ENCODE measurements at places on chromosomes 11 and 22. TPM values are rescaled to one million over a fixed set of nuclear protein-coding genes. Genes with fewer than 3 reads are reported as not detected.
A peak's percentile ranks its signal among the peaks of the same experiment; 100 is the strongest.

The SYCE3 gene
- total RNA-seq = not detected

DNA sequence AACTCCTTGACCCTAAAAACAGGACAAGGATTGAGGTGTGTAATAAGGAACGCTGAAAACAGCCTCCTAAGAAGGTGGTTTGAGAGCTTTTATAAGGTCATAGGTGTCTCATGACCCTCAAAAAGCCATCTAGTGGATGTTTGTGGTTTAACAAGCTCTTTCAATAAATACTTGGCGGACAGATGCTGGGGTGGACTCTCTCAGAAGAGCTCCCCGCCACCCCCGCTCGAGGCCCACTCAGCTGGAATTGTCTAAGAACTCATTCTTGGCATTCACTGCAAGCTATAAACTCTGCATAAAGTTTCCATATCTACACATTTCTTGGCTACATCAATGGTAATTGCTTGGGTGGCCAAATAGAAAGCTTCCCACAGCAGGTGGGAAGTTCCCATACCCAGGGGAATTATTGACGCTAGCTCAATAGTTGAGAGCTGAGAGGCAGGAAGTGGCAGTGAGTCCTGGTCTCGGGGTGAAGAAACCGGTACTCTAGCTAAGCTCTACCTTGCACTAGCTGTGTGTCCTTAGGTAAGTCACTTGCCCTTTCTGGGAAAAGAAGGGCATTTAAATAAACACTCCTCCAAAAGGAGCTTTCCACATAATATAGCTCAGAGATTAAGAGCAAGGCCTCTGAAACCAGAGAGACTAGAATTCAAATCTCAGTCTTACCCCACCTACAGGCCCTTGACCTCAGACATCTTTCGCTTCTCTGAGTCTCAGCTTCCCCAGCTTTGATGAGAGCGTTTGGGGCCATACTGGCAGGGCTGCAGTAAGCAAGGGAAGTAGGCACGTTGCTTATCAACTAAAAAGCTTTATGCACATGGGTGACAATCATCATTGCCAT is 6.4 kb downstream of the MS4A15 start:
- no peak overlapping the region for H3K4me3 ChIP-seq
- DNase-seq = no peak
- no peak overlapping the region for H3K27ac ChIP-seq
- no peaks in the 10 kb centered on the region for H3K36me3 ChIP-seq
- H3K4me1 ChIP-seq = no peaks in the 10 kb centered on the region

DNA sequence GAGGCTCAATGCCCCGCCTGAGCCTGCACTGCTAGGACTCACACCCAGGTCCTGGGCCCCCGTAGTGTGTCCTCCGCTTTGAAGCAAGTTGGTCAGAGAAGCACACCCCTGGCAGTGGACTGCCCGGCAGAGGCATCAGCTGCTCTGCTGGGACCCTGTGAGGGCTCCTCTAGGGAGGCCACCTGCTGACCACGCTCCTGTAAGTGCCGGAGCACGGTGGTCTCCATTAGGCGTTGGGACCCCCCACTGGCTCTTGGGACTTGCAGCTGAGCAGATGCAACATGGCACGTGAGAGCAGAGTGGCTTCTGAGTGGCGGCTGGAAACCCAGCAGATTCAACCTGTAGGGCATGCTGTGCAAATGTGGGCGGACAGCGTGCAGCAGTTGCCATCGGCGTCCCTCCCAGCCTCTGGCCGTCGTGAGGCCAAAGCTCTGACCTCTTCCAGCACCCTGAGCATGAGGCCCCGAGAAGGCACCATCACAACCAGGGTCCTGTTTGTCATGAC is 16.9 kb downstream of the MRGPRG start:
- no peaks in the 10 kb centered on the region for H3K36me3 ChIP-seq
- H3K27ac ChIP-seq = no peak overlapping the region

DNA sequence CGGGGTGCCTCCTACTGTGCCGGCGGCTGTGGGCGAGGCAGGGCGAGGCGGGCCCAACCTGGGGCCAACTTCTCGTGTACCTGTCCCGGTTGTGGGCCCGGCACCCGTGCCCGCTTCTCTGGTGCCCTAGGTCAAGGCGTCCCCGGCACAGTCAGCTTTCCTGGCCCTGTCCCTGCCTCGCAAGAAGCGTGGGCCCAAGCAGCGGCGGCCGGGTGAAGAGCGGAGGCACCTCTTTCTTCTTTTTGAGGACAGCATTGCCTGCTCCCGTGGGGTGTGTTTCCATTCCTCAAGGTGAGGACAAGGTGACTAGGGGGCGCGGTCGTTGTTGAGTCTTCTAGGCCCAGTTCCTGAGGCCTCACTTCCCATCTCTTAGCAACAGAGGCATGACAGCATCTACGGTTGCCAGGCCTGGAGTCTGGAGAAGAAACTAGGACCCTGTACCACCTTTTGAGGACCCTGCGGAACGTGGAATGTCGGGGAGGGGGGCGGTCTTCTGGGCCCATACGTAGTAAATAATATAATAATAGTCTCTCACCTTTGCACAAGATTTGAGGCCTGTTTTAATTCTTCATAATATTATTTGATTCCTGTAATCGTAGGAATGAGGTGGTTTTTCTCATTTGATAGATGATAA is 418 bp downstream of the ACO2 start:
- peak overlapping the region; percentile 94 for H3K4me3 ChIP-seq
- H3K27me3 ChIP-seq = no peaks in the 10 kb centered on the region
- peak overlapping the region; percentile 91 for H3K27ac ChIP-seq
- DNase-seq = no peak
- peaks cover 5% of the 10 kb centered on the region for H3K4me1 ChIP-seq

- H3K36me3 ChIP-seq = no peaks in the 10 kb centered on the region
- no peak overlapping the region for H3K27ac ChIP-seq
- H3K27me3 ChIP-seq = no peaks in the 10 kb centered on the region
- DNase-seq = no peak
- no peak overlapping the region for H3K4me3 ChIP-seq
- no peaks in the 10 kb centered on the region for H3K4me1 ChIP-seq
Measured at GRCh38 chr11:36868380-36868779, 270.3 kb upstream of the RAG2 start.

The BAIAP2L2 gene
- total RNA-seq = 0.59 TPM

GRCh38 chr11:68449951-68450350 is 10.6 kb upstream of the PPP6R3 start:
- DNase-seq = no peak
- no peaks in the 10 kb centered on the region for H3K4me1 ChIP-seq
- H3K4me3 ChIP-seq = no peak overlapping the region
- no peak overlapping the region for H3K27ac ChIP-seq
